ENCODE measurements at places on chromosomes 11 and 22.

- DNase-seq: no peak
Observed at GRCh38 chr11:17538731-17539130, 5.5 kb downstream of the USH1C start.

GRCh38 chr11:24709928-24710565 lies 213.2 kb downstream of the LUZP2 start:
- no peak for DNase-seq

DNA sequence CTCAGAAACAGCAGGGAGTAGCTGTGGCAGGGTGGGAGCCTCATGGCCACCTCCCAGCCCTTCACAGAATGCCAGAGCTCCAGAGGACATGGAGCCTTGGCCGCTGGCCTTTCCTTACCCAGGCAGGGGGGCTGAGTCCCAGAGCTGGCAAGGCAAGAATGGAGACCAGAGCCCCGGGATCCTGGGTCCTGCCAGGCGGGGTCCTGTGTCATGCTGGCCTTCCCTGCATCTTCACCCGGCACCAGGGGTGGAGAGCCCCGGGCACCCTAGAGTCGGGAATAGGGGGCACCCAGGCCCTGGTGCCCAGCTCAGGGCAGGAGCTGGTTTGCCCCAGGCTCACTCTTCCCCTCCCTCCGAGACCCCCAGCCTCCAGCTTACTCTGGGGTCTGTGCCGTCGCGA lies 519.9 kb downstream of the TBC1D22A start:
- DNase-seq: no peak

DNA sequence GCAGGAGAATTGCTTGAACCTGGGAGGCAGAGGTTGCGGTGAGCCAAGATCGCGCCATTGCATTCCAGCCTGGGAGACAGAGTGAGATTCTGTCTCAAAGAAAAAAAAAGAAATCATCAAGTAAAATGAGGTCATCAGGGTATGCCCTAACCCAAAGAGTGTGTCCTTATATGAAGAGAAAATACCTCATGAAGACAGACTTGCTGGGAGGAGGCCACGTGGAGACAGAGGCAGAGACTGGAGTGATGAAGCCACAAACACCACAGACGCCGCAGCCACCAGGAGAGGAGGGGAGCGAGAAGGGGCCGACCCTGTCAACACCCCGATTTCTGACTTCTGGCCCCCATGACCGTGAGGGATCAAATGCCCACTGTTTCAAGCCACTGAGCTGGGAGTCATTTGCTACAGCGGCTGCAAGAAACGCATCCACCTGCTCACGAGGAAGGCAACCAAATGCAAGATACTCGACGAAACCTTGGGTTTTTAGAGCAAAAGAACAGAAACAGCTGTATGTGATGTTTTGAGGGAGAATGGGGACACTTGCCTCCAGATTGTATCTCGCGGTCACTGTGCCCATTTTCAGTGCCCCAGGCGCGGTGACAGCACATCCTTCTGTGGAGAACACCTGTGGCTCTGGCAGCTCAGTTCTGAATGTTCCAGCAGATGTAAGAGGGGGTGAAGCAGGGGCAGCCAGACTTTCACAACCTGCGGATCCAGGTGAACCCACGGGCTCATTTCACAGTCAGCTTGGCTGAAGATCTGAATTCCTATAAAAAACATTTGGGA lies 1317.2 kb downstream of the TBC1D22A start:
- DNase-seq: no peak

DNA sequence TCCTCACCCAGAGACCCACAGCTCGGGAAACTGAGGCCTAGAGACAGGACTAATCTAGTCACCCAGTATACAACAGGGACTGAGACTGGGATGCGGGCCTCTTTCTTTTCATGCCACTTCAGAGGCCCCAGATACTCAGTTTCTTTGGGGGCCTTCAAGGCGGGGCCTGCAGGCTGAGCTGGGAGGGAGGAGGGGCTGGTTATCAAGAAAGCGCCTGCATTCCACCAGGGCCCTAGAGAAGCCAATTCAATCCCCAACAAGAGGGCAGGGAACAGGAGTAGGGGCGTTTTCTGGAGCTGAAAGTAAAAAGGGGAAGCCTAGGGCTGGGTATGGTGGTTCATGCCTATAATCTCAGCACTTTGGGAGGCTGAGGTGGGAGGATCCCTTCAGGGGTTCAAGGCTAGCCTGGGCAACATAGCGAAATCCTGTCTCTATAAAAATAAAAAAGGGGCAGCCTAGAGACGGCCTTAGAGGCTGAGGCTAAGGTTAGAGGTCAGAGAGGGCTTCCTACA lies 1.6 kb downstream of the ATG2A start:
- no peak for DNase-seq

- DNase-seq: no peak
Observed at GRCh38 chr11:32939866-32940265, 47.3 kb downstream of the QSER1 start.

- no peak for DNase-seq
Observed at GRCh38 chr11:12415342-12415966, 38.1 kb downstream of the PARVA start.

GRCh38 chr11:96781082-96781481 lies 391.3 kb downstream of the JRKL start:
- no peak for DNase-seq

GRCh38 chr11:35748644-35749043 lies 86.1 kb downstream of the TRIM44 start:
- DNase-seq: no peak

DNA sequence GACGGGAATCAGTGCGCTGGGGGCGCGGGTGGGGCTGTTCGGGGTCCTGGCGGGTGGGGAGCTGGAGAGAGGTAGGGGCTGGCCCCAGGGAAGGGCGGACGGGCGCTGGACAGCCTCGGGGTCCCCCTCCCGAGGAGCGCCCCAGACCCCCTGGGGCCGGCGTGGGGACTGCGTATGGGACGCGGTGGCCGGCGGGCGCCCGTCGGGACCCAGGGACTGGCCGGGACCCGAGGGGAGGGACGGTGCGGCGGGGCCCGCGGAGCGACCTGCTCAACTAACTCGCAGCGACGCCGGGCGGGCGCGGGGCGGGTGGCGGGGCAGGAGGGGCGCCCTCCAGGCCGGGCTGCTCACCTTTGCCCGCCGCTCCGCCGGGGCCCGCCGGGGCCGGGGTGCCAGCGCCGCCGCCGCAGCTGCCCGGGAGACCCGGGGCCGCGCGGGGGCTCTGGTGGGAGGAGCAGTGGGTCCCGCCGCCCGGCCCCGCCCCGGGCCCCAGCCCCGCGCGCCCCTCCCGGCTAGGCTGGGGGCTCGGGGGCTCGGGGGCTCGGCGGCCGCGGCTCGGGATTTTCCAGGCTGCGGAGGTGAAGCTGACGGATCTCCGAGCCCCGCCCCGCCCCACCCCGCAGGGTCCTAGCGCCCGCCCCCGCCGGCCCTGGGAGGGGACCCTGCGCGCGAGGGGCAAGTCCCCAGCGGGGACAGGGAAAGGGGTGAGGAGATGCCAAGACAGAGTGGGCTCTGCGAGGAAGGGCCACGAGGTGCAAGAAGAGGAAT lies 12.3 kb downstream of the STARD10 start:
- DNase-seq: no peak

DNA sequence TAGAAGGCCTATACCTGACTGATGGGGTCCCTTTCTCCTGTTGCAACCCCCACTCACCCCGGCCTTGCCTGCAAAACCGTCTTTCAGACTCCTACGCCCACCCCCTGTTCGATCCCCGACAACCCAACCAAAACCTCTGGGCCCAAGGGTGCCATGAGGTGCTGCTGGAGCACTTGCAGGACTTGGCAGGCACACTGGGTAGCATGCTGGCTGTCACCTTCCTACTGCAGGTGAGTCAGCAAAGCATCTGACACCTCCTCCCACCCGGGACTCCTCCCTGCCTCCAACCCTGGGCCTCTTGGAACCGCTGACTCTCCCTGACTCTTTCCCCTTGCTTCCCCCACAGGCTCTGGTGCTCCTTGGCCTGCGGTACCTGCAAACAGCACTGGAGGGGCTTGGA lies 1.2 kb downstream of the ROM1 start:
- DNase-seq: no peak

GRCh38 chr11:45031912-45032519 lies 81.3 kb upstream of the TP53I11 start:
- DNase-seq: no peak

GRCh38 chr11:71372693-71373657 lies 75.2 kb downstream of the DHCR7 start:
- DNase-seq: peak; percentile 18

Data from cerebellar nuclear complex (tissue), 1 donor.